ENCODE measurements at places on chromosomes 7 and 10.

- no peak for DNase-seq
Observed at GRCh38 chr10:69475433-69475830, 24.2 kb downstream of the TSPAN15 start.

- no peak for DNase-seq
Observed at GRCh38 chr7:134902058-134902457, 84.2 kb upstream of the AGBL3 start.

- peak; percentile 10 for DNase-seq
Observed at GRCh38 chr10:29430101-29430500, 141.2 kb downstream of the LYZL1 start.

- DNase-seq, result no peak
Observed at GRCh38 chr7:3063016-3063753, 19.5 kb upstream of the CARD11 start.

- DNase-seq, result no peak
Observed at GRCh38 chr10:78703593-78703992, 365.2 kb upstream of the ZMIZ1 start.

- peak; percentile 4 for DNase-seq
Observed at GRCh38 chr7:95607561-95607960, 11.2 kb upstream of the PDK4 start.

DNA sequence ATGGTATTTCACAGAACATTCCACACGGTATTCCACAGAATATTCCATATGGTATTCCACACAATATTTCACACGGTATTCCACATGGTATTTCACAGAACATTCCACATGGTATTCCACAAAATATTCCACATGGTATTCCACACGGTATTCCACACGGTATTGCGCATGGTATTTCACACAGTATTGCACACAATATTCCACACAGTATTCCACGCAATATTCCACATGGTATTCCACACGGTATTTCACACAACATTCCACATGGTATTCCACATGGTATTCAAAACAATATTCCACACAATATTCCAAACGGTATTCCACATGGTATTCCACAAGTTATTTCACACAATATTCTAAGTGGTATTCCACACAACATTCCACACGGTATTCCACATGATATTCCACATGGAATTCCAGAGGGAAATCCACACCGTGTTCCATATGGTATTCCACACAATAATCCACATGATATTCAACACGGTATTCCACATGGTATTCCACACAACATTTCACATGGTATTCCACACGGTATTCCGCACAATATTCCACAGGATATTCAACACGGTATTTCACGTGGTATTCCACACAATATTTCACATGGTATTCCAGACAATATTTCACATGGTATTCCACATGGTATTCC lies 136.7 kb upstream of the CHST15 start:
- DNase-seq, result no peak

DNA sequence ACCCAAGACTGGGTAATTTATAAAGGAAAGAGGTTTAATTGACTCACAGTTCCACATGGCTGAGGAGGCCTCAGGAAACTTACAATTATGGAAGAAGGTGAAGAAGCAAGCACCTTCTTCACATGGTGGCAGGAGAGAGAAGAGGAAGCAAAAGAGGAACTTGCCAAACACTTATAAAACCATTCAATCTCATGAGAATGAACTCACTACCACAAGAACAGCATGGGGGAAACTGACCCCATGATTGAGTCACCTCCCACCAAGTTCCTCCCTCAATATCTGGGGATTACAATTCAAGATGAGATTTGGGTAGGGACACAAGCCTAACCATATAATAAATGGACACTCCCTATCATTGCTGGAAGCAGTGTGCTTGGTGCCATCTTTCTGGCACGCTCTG lies 506.3 kb downstream of the CALN1 start:
- no peak for DNase-seq

- DNase-seq, result no peak
Observed at GRCh38 chr10:49404321-49404878, 8.5 kb upstream of the DRGX start.

DNA sequence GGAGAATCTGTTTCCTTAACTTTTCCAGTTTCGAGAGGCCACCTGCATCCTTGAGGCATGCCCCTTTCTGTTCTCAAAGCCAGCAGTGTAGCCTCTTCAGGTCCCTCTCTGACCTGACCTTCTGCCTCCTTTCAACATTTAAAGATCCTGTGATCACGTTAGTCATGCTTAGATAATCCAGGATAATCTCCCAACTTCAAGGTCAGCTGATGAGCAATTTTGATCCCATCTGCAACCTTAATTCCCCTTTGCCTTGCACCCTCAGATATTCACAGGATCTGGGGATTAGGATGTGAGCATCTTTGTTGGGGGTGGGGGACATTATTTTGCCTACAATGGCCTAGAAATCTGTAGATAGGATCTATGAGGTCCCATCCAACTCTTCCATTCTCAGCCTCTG lies 8.0 kb downstream of the HKDC1 start:
- DNase-seq, result peak; percentile 59

- peak; percentile 58 for DNase-seq
Observed at GRCh38 chr10:60434418-60435046, 44.9 kb upstream of the ANK3 start.

DNA sequence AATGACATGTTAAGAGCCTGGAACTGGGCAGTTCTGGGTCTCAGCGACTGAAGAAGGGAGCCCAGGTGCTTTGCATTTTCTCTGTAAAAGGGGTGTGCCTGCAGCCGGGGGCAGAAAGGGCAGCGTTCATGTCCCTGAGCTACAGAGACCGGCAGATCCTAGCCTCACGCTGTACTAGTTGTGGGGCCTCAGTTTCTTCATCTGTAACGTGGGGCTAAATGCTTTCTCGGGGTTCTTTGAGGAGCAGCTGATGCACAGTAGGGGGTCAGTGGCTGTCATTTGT lies 79.6 kb downstream of the NEURL1 start:
- no peak for DNase-seq

DNA sequence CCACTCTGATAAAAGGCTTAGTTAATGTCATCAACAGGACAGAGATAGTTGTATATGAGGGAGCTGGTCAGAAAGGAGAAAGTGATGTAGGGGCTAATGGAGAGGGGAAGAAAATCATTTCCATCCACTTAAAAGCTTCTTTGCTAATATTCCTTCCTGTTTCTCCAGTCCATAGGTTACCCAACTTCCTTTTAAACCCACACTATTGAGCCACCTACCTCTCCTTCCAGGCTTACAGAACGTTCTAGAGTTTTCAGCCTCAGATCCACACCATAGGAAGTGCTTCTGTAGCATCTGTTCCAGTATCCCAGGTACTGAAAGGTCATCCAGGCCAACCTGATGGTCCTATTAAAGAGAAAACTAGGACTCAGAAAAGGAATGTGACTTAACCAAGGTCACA lies 28.2 kb downstream of the STRIP2 start:
- no peak for DNase-seq

GRCh38 chr10:26567351-26567721 lies 129.2 kb downstream of the APBB1IP start:
- no peak for DNase-seq

DNA sequence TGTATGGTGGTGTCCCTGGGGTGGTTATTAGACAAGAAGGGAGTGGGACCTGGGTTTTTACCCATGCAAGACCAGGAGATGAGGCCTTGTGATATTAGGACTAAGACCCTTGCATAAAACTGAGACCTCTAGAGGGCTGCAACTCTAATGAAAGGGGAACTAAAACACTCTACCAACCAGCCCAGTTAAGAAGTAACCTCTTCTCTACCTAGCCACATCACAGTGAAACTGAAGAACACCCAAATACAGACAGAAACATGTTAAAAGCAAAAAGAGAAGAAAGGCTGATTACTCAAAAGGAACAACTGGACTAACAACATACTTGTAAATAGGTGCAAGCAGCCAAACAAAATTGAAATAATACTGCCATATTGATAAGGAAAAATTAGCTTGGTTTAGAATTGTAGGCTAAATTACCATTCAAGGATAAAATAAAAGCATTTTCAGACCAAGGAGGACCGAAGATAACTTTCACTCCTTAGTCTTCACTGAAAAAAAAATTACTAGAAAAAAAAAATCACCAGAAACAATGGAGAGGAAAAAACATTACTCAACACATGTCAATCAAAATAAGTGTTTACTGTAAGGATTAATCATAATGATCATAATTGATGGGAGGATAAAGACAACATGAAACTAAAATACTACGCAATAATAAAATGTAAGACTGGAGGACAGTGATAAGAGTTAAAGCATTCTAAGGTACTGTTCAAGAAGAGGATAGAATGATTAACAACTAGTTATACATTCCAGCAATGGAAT lies 27.6 kb downstream of the ERLIN1 start:
- DNase-seq, result no peak

DNA sequence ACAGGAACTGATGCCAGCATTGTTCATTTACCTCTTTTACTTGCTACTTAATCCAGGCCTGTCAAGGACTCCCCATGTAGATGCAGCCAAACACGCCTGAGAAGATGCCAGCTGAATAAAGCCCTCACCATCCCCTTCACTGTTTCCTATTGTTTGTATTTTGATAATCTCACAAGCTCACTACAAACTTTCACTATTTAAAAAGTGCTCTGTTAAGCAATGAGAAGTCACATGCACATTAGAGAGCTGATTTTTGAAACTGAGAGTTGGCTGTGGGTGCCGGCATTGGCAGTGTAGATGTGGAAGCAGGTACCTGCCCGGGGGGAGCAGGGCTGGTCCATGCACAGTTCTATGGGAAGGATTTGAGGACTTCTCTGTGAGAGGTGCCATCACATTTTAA lies 169.8 kb upstream of the GRB10 start:
- no peak for DNase-seq

- no peak for DNase-seq
Observed at GRCh38 chr7:100759357-100760171, 26.2 kb downstream of the ZAN start.

DNA sequence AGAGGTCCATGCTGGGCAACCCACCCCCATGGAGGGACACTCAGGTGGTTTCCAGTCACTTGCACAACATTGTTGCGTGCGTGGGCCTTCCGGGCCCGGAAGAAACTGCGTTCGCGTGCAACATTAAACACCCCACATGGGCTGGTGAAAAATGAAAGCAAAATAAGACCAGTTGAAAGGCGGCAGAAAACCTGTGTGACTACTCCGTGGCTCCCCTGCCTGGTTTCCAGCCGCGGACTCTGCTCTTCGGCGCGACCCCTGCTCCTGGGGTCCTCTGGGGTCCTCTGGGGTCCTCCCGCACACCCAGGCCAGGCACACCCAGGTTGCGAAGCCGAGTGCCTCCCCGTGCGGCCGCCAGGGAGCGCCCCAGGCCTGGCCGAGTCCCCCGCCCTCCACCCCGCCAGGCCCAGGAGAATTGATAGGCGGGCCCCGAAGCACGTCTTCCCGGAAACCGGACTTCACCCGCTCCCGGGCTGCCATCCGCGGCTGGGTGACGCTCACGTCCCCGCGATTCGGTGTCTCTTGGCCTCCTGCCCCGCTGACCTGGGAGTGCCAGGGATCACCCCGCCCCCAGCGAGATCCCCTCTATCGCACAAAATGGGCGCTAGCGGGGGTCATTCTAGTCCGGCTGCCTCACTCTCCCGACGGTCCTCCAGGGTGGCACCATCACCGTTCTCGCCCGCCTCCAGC lies 1.9 kb upstream of the SH2D4B start:
- DNase-seq, result no peak

- DNase-seq, result peak; percentile 57
Observed at GRCh38 chr10:128150045-128150493, 23.8 kb upstream of the MKI67 start.

Data from HCEC 1CT (cell line).